Upper lobe of left lung (tissue), 6 donors: ENCODE measurements at places on chromosomes 7 and 10. TPM values are rescaled to one million over a fixed set of nuclear protein-coding genes. Genes with fewer than 3 reads are reported as not detected.

ZDHHC16 gene
- 66.9 TPM for total RNA-seq

GRCh38 chr10:44234483-44234875 lies 150.4 kb downstream of the CXCL12 start:
- DNase-seq, result no peak

CALHM3 gene
- not detected for total RNA-seq

DNA sequence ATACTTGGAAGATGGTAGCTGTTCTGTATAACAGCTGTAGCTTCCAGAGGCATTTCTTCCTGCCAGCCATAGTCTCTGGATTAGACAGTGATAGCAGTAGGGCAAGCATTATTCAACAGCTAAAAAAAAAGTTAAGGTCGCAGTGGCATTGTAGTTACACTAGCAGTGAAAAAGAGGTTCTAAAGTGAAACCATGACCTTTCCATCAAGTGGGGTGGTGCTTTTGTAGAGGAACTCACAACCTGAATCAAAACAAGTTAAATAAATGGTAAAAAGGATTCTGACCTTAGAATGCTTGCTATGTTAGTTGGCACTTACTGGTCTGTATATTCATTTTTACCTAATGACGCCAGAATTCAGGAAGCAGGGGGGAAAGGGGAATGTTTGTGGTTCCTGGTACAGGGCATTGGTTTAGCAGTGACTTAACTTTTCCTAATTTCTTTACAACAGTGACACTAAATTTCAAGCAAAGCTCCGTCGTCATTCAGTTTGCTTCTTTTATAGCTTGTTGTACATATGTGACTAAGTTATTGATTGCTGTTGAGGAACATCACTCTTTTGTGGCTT lies 55.0 kb downstream of the GBF1 start:
- no peak for DNase-seq

DNA sequence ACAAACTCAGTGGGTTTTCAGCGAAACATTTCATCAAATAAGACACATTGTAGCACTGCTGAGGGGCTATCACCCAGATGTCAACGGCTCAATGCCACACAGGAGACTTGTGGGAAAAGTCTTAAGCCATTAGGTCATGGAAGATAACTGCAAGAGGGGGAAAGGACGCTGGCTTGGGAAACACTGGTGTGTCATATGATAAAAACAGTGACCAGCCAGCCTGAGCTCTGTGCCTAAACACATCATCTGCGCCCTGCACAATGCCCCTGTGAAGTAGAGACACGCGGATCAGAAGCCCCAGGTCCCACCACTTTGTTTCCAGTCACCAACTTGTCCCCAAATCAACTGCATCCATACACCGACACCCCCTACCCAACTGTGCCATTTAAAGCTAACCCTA lies 116.7 kb downstream of the TNS3 start:
- no peak for DNase-seq

LIPM gene
- not detected for total RNA-seq

GRCh38 chr10:70444744-70445143 lies 3.3 kb upstream of the NODAL start:
- DNase-seq, result no peak
